Muscle of back (tissue), 13 donors: ENCODE measurements at places on chromosomes 2 and 18. TPM values are rescaled to one million over a fixed set of nuclear protein-coding genes. Genes with fewer than 3 reads are reported as not detected.

GRCh38 chr2:56169521-56169920 lies 14.3 kb upstream of the CCDC85A start:
- no peak for DNase-seq

The CNRIP1 gene
- 28.8 TPM for polyA plus RNA-seq

DNA sequence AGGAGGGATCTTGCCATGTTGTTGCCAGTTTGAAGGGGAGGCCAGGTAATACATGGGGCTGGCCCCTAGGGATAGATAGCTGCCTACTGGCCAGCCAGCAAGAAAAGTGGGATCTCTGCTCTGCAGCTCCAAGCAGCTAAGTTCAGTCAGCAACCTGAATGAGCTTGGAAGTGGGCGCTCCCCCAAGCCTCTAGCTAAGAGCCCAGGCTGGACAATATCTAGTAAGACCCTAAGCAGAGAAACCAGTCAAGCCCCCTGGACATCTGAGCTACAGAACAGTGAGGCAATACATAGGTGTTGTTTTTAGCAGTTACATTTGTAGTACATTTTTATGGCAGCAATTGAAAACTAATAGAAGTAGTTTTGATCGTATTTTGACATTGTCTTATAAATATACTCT lies 409.8 kb upstream of the SMIM21 start:
- DNase-seq = no peak

- DNase-seq = no peak
Observed at GRCh38 chr2:239762655-239763269, 262.4 kb downstream of the NDUFA10 start.

DNA sequence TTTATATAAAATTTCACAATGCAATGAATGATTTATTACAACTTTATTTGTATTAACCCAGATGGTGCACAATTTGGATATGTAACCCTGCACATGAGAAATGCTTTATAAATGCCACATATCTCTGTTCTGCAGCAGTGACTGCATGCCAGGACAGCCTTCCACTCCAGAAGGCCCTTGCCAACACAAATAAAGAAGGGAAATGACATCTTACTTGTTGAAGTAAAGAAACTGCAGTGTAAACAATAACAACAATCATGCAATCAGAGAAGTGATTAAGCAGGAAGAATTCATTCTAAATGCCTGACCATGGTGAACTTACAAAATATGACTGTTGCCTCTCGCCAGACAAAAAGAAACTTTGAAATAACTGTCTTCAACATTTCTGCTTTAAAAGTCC lies 129.9 kb upstream of the CHST9 start:
- DNase-seq = peak; percentile 2

DNA sequence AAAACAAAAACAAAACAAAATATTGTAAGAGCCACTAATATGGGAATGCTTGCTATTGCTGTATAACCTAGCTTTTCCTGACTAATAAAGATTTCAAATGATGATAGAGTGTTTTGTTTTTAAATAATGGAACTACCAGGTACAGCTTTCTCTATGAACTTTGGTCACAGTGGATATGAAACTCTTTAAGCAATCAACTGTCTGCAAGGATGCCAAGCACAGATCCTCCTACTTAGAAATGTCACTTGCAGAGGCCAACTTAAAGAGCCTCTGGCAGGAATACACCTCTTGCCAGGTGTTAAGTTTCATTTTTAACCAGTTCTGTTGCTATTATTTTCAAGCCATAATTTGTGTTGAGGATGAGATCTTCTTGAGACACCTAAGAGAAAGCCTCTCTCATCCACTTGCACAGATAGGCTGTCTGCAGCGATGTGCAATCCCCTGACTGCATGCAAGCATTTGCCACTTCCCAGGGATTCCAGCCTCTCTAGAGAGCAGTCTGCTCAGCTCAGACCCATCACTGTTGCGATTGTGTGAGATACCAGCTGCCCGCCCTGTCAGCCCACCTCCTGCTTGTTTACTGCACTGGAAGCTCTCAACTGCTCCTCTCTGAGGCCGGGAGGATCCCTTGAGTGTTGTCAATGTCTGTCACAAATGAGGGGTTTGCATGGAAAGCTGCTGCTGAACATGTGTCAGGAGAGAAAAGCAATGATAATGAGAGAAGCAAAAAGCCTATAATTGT lies 86.1 kb upstream of the SCG2 start:
- DNase-seq = no peak

The RIT2 gene
- not detected for polyA plus RNA-seq
